Fibroblast of skin of scalp (primary cell): ENCODE measurements at places on chromosomes 16 and 17.

DNA sequence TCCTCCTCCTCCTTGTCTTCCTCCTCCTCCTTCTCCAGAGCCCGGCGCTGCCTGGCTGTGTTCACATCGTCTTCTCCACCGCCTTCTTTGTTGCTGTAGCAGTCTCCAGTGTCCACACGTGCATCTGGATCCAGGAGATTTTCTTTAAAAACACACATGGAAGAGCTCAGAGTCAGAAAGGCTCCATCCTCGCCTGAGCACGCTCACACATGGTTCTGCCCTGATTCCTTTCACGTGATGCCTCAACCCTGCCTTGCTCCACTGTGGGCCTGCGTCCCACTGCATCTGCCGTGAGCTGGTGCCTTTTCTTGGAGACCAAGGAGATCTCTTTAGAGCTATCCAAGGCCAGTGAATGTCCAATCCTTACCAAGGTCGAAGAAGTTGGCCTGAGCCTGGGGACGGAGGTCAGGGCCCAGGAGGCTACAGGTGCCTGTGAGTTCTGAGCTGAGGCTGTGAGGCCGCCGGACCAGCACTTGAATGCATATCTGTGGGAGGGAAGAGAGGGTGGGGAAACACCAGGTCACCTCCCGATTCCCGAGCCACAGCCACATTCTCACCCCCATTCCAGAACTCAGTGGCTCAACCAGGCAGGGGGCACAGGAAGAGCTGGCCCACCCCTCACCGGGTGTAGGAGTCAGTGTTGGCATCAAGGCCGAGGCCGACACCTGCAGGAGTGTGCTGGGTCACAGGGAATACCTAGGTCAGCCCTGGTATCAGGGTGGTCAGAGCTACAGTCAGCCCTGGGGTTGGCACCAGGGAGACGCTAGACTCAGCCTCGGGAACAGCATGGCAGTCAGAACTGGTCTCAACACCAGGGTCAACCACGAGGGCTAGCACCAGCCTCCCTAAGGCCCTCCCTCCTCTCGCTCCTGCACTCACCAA is 37.6 kb downstream of the HASPIN start:
- no peak for DNase-seq

DNA sequence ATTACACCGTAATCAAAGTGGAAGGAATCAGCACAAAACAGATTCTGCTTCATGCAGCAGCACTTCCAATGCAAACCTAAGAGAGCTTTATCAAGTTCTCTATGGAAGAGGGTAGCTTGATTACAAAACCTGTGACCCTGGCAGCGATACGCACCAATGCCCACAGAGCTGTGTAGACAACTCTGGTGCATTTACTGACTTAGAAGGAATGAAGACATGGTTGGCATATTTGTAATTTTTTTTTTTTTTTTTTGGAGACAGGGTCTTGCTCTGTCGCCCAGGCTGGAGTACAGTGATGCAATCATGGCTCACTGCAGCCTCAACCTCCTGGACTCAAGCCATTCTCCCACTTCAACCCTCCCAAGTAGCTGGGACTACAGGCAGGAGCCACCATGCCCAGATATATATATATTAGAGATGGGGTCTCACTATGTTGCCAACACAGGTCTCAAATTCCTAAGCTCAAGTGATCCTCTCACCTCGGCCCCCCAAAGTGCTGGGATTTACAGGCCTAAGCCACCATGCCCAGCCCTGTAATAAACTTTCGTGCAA is 49.4 kb downstream of the XPO6 start:
- DNase-seq = no peak

GRCh38 chr16:19380328-19380727 is 37.4 kb upstream of the TMC5 start:
- no peak for DNase-seq

DNA sequence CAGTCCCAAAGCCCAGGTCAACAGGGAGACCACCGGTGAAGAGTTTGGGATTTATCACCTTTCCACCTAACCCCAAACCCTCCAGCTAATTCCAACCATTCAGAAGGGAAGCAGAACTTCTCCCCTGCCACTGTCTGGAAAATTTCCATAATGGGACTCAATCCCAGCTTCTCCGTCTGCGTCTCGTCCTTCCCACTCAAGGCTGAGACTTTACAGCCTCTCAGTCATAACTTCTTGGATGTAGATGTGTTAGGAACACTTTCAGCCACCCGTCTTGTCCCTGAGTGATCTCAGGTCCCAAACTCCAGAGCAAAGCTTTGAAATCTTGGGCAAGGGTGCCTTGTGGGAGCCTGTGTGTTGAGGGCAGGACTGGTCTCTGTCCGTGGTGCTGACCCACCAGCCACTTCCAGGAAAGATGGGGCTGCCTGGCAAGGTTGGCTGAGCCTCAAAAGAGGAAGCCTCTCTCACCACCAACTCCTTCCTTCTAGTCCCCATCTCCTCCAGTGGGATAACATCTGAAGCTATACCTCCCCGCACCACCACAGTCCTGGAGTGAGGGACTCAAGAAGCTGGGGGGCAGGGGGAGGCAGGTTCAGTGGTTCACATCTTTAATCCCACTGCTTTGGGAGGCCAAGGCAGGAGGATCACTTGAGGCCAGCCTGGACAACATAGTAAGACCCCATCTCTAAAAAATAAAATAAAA is 9.3 kb downstream of the GAS2L2 start:
- DNase-seq = peak; percentile 43

DNA sequence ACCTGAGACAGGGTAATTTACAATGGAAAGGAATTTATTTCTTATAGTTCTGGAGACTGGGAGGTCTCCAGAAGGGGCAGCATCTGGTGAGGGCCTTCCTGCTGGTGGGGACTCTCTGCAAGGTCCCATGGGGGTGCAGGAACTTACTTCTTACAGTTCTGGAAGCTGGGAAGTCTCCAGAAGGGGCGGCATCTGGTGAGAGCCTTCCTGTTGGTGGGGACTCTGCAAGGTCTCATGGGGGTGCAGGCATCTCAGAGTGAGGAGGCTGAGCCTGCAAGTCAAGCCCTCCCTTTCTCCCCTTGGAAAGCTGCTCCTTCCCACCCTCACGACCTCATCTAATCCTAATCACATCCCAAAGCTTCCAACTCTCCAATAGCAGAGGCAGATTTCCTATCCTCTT is 157.4 kb downstream of the FOXL1 start:
- no peak for DNase-seq

DNA sequence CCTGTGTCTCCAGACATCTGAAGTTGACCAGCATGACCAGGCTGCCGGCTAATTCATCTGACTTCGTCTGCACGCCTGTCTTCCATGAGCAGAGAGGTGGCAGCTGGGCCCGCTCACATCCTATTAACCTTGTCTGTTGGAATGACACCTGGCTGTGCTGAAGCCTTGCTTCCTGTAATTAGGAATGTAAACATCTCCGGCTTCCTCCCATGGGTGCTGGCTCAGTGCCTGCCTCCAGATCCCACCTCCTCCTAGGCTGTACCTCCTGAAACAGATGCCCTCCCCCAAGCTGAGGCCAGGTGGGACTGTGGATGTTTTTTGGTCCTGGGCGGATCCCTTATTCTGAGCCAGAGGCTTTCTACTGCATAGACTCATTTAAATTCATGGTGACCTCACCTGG is 296.3 kb downstream of the HS3ST4 start:
- no peak for DNase-seq

GRCh38 chr17:49616601-49617131 is 41.0 kb downstream of the NXPH3 start:
- peak; percentile 45 for DNase-seq

DNA sequence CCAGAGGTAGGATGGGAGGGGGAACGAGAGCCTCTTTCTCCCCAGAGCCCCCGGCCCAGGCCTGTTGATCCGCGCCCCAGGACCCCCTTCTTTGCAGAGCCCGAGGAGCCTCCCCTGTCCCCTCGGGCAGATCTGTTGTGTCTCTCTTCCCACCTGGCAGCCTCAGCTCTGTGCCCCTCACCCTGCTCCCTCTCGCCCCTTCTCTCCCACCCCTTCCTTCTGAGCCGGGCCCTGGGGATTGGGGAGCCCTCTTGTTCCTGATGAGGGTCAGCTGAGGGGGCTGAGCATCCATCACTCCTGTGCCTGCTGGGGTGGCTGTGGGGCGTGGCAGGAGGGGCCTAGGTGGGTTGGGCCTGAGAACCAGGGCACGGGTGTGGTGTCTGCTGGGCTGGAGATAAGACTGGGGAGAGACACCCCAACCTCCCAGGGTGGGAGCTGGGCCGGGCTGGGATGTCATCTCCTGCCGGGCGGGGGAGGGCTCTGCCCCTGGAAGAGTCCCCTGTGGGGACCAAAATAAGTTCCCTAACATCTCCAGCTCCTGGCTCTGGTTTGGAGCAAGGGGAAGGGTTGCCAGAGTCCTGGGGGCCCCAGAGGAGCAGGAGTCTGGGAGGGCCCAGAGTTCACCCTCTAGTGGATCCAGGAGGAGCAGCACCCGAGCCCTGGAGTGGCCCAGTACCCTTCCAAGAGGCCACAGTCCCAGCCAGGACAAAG is 65.4 kb downstream of the MRC2 start:
- DNase-seq = peak; percentile 46

DNA sequence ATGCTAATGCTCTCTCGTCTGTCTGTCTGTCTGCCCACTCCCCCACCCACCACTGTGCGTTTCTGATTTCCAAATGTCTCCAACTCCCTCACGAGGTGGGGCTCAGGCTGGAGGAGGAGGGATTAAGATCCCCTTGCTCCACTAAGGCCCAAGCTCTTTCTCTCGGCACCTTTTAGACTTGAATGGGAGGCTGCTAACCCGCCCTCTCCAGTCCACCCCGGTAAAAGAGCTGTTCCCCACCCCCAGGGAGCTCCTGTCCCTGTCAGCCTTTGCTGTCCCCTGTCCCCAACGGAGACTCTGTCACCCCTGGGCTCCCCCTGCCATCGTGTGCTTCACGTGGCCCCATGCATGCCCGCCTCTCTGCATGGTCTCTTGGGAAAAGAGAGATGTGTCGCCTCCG is 68.5 kb upstream of the PLCG2 start:
- no peak for DNase-seq

DNA sequence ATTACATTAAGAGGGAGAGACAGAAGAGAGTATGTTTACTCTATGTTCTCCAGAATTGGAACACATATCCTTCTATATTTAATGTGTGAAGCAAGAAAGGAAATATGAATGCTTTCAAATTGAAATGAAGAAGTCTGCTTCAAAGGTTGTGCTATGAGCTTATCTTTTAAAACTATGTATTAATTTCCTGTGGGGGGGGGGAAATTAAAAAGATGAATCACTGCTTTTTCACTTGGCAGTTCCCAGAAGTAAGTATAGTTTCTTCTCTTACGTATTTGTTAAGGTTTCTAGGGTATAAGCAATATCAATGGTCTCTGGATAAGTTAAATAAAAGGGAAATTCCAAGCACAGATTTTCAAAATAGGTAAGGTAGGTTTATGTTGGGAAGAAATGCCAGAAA is 7.0 kb downstream of the TERF2 start:
- DNase-seq = no peak

- peak; percentile 65 for DNase-seq
Observed at GRCh38 chr17:80441133-80441578, 26.2 kb downstream of the ENDOV start.

- DNase-seq = peak; percentile 84
Observed at GRCh38 chr16:3187798-3188674, at the start of gene OR1F1. Gene OR1F1 (plus strand): TSS chr16:3188204.

GRCh38 chr17:42337442-42337841 is 49.1 kb downstream of the STAT5A start:
- peak; percentile 89 for DNase-seq

- no peak for DNase-seq
Observed at GRCh38 chr16:2002406-2003230, 7.0 kb downstream of the ZNF598 start.

DNA sequence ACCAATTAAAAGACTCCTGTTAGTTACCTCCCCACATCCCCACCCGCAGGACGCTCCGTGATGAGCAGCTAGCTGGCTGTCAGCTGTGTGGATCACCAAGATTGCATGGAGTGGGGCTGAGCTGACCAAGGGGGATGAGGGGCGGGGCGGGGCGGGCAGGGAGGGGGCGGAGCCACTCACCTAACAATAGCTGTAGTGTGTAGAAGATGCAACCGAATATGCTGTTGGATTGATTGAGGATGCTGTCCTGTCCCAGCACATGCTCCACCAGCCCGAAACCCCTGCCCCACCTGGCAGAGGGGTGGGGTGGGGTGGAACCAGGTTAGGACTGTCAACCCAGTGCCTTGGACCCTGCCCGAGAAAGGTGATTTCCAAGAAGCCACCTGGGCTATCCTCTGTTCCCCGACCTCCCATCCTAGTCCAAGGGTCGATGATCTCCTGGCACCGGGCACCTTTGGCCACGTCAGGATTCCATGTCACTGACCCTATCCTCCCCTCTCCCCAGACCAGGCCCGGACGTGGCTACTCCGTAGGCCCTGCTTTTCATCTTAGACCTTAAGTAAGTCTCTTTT is 1.4 kb downstream of the VKORC1 start:
- DNase-seq = peak; percentile 51
